Stimulated activated CD4-positive, alpha-beta T cell treated with anti-CD3 and anti-CD28 coated beads, Interleukin-15, amount 100 ng/mL, for 48 hours (primary cell): ENCODE measurements at places on chromosomes 12 and 14.

DNA sequence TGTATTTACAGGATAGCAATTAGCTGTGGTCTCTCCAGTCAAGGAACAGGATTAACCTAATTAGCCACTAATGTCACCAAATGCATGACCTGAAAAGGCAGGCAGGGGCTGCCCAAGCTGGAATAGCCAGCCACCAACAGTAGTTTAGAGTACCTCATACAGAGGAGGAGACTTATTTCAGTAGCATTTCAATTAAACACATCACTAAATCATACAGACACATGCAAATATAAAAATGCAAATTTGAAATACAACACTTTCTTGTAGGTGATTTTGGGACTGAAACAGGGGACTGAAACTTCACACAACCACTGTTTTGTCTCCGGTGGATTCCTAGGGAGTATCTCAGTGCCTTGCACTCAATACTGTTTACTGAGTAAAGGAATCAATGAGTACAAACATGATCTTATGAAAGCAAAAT is 636 bp upstream of the IFNG-AS1 start:
- no peak for DNase-seq

DNA sequence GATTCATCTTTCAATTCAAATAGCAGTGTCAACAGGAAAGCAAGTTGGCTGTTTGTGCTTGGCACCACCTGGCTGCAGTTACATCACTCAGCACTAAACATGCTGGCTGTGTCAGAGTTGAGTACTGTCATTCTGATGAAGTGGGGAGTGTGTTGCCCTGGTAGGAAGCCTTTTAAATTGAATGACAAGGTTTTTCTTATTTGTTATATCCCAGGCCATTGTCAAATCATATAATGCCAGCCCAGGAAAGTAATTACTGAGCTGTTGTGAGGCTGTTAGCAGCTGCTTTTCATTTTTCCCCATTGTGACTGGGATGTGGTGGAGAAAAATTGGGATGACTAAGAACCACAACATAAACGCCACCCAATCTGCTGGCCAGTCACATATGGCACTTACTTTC is 106.5 kb upstream of the PRKD1 start:
- DNase-seq = no peak

DNA sequence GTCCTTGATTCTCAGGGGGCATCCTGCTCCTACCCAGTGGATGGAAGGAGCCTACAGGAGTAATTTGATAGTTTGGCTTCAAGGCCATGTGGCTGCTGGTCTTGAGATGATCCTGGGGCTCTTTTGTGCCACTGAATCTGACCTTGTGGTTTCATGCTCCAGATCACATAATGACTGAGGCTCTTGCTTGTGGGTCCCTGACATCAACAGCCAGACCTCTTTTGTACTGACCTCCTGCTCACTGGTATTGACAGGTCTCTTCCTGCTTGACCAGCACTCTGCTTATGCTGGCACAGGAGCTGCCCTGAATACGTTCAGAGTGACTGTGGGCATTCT is 23.2 kb upstream of the JPH4 start:
- DNase-seq = no peak

DNA sequence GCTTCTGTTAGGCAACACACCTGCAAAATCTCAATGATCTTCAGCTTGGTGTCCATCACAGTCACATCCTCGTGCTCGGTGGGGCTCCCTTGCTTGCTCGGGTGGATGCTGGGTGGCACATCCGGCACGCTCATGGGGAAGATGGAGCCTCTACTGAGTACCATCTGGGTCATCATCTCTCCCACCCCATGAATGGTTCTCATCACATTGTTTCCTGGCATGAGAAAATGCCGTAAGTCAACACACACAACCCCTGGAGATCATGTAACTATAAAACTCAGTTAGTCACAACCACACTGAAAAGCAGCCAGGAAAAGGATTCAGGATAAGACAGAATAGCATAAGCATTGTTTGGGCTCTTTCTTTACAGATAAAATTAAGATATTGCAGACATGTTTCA is 201.1 kb downstream of the ITPR2 start:
- no peak for DNase-seq

GRCh38 chr14:103023881-103024473 is 33.4 kb downstream of the CDC42BPB start:
- DNase-seq = no peak

GRCh38 chr14:93090826-93091555 is 24.7 kb downstream of the ITPK1 start:
- DNase-seq = no peak
